HepG2 (cell line): ENCODE measurements at places on chromosomes 1 and 21. TPM values are rescaled to one million over a fixed set of nuclear protein-coding genes. Genes with fewer than 3 reads are reported as not detected.

Gene HSD3B1
- not detected in 2 replicates for total RNA-seq

Gene KCNA3
- not detected in 2 replicates for total RNA-seq

Gene VHLL
- total RNA-seq: 0.24 TPM in 1 of 2 replicates, not detected in the other

GRCh38 chr1:224541901-224542630, 74.1 kb upstream of the CNIH3 start:
- no peak for DNase-seq

DNA sequence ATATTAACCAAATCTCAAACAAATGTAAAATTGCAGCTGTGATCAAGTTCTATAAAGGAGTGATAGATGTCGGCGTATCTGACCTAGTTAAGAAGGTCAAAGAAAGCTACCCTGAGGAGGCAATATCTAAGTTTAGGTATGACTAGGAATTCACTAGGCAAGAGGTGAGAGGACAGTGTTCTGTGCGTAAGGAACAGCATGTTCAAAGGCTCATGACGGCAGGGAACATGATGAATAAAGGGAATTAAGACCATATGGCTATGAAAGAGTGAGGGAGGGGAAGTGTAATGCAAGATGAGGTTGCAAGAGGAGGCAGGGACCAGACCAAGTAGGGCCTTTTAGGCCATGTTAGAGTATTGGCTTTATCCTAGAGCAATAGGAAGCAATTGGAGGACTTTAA, 8.6 kb downstream of the LIX1L start:
- DNase-seq: no peak

GRCh38 chr1:37108596-37109188, 74.4 kb upstream of the GRIK3 start:
- DNase-seq: no peak

GRCh38 chr21:16968436-16968835, 544.4 kb upstream of the CXADR start:
- no peak for DNase-seq

DNA sequence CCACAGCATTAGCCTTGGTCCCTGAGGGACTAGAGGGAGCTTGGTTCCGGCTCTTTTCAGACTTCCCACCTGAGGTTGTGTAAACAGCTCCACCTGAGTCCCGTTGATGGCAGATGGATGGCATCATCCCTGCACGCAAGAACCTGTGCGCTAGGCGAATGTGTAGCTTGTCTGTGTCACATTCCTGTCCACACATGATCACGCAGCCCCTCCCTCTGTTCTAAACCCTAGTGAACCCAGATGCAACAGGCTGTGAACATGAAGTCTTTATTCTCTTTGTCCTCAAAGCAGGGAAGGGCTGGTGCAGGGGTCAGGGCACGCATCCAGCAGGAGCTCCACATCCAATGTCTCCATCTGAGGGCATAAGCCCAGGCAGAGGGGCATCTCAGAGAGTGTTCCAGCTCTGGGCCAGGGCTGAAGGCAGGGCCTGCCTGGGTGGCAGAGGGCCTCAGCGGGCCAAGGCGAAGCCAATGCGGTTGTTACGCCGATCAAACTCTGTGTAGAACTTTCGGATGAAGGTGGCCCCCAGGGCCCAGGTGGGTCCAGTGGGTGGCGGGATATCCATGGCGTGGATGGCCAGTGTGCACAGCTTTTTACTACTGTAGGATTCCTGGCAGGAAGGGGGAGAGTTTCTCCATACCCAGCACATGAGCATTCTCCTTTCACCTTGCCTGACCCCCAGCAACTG, 2.9 kb upstream of the ETNK2 start:
- no peak for DNase-seq

- DNase-seq: no peak
These were observed 1.6 kb downstream of the CD247 start for GRCh38 chr1:167516404-167517388.

DNA sequence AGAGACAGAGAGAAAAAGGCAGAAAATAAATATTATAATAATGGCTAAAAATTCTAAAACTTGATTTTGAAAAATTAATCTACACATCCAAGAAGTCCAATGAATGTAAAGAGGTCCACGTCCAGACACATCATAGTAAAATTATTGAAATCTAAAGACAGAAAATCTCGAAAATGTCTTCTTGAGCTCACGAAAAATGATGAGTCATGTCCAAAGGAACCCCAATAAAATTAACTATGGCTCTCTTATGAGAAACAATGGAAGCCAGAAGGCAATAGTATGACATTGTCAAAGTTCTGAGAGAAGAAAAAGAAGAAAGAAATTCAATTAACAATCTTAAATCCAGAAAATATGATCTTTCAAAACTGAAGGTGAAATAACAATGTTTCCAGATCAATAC, 84.6 kb downstream of the LRRIQ3 start:
- DNase-seq: no peak

GRCh38 chr1:180195916-180196315, 34.1 kb upstream of the LHX4 start:
- DNase-seq: no peak

- DNase-seq: no peak
These were observed 5.0 kb downstream of the RNF11 start for GRCh38 chr1:51241119-51241518.
